ENCODE measurements at places on chromosomes 2 and 18.

DNA sequence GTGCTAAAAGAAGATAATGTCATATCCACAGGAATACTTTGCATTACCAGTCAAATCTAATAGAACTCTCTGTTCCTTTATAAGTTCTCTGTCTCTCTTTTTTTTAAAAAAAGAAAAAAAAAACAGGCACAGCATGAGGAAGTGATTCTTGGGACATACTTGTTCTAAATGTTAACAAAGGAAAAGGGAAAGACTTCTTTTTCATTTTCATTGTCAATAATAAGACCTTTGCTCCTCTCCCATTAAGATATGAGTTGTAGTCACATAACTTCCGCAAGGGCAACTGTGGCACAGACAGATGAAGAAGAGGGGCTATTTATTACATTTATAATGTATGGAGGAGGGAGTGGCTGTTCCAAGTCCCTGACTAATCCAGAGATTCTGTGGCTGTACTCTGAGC, 4.7 kb downstream of the CD302 start:
- no peak for DNase-seq

DNA sequence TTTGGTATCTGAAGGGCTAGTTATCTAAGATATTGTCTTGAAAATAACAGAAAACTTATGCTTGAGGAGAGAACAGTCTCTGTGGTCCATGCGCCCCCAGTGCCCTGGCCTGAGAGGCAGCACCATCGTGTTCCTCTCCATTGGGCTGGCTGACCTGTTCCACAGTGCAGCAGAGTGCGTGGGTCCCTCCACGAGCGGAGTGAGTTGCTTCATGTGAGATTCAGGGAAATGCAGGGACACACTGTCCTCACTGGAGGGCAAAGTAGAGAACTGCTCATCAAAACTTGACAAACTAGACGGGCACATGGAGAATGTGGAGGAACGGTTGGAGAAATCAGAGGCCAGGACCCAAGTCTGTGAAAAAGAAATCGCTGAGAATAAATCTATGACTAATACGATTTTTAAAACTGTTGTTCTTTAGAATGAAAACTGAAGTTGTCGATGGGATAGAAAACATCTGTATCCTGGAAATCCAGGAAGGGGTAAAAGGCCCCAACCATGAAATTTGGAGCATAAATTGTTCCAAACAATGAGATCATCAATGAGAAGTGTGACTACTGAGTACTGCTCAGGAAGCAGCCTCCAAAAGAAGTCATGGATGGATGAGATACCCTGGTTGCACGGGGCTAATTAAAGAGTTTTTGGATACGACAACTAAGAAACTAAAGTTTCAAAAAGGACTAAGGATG, 58.1 kb downstream of the REV1 start:
- DNase-seq, result no peak

DNA sequence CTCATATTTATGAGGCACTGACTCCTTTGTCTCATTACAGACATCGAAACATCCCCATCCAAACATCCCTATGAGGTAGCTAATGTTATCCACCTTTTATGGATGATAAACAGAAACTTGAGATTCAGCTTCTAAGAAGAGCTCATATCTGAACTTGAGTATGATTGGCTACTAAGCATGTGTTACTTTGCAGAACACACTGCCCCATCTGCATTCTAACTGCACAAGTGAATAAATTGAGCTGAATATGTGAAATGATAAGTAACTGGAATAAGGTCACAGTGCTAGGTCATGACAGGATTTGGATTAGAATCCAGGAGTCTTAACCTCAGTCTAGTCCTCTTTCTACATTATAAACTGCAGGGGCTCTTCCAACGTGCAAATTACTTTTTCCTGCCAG, 172.7 kb downstream of the SETBP1 start:
- no peak for DNase-seq

GRCh38 chr2:54404270-54404669, 51.9 kb upstream of the SPTBN1 start:
- no peak for DNase-seq

- no peak for DNase-seq
Observed at GRCh38 chr18:80200932-80201672, 46.2 kb downstream of the PARD6G start.

GRCh38 chr2:20226152-20226545, 1.2 kb upstream of the SDC1 start:
- DNase-seq, result no peak

GRCh38 chr2:16900405-16901025, 234.9 kb upstream of the CYRIA start:
- DNase-seq, result peak; percentile 62

DNA sequence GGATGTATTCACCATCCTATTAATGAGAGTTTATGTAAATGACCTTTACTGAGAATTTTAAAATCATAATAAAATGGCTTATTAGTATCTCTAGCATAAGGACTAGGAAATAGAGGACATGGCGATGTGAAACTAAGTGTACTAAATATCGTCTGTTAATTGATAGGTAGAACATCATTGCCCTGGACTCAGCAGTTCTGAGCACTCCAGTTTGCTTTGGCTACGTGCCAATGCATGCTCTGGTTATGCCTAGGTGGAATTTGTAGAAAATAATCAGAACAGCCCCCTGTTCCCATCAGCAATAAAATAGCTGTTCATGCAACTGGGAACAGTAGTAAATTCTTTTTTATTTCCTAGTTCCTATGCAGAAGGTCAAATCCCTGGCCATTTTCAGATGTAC, 247.8 kb downstream of the DOK6 start:
- no peak for DNase-seq

DNA sequence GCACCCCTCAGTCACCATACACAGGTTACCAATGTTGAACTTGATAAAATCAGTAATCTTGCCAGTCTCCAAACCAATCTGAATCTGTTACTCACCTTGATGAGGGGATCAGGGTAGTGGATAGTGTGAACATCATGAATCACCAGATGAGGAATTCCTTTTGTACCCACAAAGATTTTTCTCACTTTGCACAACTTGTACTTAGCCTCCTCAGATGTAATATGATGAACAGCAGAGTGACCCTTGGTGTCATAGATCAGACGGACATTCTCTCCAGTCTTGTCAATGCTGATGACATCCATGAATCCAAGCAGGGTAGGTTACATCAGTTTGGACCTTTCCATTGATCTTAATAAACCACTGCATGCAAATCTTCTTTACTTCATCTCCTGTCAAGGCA, 54.7 kb downstream of the MDH1 start:
- DNase-seq, result no peak

GRCh38 chr2:42342061-42342794, 18.8 kb downstream of the COX7A2L start:
- peak; percentile 61 for DNase-seq

- no peak for DNase-seq
Observed at GRCh38 chr18:48623468-48624235, 84.8 kb downstream of the CTIF start.

DNA sequence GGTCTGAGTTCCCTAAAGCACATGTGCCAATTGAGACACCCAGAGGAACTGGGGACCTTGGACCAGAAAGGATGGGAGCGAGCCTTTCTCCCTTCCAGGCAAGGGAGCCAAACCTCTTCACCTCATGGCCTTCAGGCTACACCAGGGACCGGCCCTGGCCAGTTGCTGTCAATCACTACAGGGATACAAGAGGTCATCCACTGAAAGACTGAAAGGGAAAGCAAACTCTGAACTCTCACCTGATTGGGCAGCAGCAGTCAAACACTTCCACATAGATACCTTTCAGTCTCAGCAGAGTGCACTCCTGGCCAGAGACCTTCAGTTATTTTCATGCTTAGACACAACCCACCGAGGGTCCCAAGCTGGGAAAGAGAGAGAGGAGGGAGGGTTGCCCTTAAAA, 1956.0 kb upstream of the LRRTM1 start:
- DNase-seq, result no peak

- no peak for DNase-seq
Observed at GRCh38 chr2:45170191-45171135, 161.2 kb upstream of the SIX2 start.

DNA sequence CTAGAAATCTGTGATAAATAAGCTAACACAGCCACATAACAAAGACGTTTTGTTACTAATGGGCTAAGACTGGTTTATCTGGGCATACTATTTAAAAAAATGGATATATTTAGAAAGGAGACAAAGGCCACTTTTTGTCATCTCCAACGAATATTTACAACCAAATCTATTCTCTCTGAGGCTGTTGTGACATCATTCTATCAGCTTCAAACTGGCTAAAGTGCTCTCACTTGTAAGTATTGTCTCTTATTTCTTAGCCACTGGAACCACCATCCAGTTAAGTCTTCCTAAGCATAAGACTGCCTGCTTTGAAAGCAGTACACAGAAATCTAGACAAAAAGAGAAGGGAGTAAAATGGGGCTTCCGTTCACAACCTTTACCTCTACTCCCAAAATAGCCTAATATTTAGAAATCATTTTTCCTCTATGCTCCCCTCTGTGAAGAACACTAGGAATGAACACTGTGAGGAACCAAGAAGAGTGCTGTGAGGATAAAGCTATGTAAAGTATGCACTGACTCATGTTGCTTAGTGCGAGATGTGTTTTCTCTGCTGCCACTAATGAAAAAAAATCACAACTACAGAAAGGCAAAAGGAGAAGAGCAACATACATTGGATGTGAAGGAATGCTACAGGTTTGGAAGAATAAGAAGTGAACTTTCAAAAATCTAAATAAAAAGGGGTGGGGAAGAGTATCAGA, 264.1 kb downstream of the EXOC6B start:
- no peak for DNase-seq

DNA sequence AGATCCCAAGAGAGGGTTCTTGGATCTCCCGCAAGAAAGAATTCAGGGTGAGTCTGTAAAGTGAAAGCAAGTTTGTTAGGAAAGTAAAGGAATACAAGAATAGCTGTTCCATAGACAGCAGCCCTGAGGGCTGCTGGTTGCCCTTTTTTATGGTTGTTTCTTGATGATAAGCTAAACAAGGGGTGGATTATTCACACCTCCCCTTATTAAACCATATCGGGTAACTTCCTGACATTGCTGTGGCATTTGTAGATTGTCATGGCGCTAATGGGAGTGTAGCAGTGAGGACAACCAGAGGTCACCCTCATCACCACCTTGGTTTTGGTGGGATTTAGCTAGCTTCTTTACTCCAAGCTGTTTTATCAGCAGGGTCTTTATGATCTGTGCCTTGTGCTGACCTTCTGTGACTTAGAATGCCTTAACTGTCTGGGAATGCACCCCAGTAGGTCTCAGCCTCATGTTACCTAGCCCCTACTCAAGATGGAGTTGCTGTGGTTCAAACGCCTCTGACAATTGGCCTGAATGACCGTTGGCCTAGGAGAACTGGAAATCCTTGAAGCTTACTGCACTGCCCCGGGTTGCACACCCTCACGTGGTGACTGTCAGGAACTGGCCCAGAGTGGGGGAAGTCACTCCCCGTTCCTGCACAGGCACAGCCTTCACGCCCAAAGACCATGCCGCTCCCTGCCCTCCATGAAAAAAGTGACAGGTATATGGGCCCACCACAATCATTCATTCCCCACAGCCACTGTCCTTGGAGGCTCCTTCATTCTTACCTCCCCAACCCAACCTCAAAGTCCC, 136.9 kb downstream of the SEPTIN10 start:
- DNase-seq, result no peak

DNA sequence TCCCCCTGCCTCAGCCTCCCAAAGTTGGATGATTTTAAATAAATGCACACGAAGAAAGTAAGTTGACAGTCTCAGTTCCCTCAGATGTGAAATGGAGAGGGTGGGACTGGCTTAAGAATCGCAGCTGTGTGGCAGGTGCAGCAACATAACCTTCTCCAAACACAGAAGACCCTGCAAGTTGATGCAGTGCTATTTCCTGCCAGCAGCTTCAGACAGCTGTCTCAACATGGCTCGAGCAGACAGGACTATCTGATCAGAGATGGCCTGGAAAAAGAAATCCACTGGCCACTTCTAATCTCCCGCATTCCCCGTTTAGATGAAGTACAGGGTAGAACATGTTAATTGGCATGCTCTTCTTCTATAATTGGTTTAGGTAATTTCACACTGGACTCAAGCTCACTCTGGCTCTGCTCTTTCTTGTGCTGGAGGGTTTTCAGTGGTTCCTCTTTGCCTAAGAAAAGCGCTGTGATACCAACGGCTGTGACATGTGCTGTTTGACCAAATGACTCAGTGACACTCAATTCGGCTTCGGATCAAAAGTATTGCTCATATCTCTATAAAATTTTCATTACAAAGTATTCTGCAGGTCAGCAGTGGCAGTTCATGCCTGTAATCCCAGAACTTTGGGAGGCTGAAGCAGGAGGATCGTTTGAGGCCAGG, 40.2 kb downstream of the MYOM1 start:
- no peak for DNase-seq

- no peak for DNase-seq
Observed at GRCh38 chr2:60796573-60797509, 40.8 kb downstream of the PAPOLG start.

GRCh38 chr2:53021292-53021691, 746.3 kb upstream of the CHAC2 start:
- no peak for DNase-seq

DNA sequence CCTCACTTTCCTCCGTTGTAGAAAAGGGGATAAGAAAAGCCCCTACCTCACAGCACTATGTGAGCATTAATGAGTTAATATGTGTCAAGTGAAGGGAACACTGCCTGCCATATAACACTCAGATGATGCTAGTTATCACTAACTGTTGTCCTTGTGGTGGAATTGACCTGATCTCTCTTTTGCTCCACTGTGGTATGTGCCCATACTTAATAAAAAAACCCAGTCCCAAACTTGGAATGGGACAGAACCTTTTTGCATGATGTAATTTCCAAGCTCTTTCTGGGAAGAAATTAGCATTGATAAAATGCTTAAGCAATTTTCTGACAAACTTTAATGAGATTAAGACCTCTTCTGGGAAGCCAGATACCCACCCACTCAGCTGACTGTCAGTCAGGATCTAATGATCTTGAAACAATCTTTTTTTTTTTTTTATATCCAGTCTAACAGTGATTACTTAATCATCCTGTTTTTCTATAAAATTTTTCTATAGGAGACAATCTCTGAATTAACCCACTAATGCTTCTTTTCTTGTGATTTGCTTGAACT, 158.7 kb downstream of the ZBTB7C start:
- DNase-seq, result no peak

- no peak for DNase-seq
Observed at GRCh38 chr2:163982938-163983337, 247.1 kb upstream of the FIGN start.

DNA sequence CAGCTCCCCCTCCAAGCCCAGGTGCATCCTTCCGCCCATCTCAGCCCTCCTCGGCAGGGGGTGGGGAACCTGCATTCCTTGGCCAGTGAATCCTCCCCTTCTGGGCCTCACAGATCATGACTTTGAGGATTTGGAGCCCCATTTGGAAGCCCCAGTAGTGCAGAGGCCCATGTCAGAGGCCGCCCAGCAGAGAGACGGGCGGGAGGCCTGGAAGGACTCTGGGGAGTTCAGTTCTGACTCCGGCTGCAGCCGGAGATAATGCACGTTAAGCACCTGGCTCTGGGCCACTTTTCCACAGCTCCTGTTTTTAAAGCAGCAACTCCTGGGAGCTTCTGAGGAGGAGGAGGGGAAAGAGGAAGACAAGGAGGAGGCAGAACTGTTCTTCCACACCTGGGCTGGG, 14.9 kb downstream of the ATOH8 start:
- no peak for DNase-seq
